ENCODE measurements at places on chromosomes 2 and 18. TPM values are rescaled to one million over a fixed set of nuclear protein-coding genes. Genes with fewer than 3 reads are reported as not detected.

The APCDD1 gene
- total RNA-seq, result 0.09 TPM

- peak; percentile 73 for DNase-seq
These were observed 127.6 kb upstream of the ITGA6 start for GRCh38 chr2:172299741-172300140.

GRCh38 chr18:56721031-56721430 is 69.9 kb downstream of the WDR7 start:
- DNase-seq, result no peak

GRCh38 chr2:20391951-20392699 is 41.5 kb upstream of the PUM2 start:
- no peak for DNase-seq

- DNase-seq, result no peak
These were observed 109.8 kb downstream of the AOX1 start for GRCh38 chr2:200695601-200696000.

- DNase-seq, result no peak
These were observed 116.0 kb upstream of the TMEM18 start for GRCh38 chr2:793236-793635.

- no peak for DNase-seq
These were observed 586.4 kb upstream of the REG3G start for GRCh38 chr2:78439122-78439521.

GRCh38 chr2:235170536-235171521 is 219.0 kb downstream of the SH3BP4 start:
- peak; percentile 65 for DNase-seq

The CHRND gene
- not detected for total RNA-seq

The NCKAP5 gene
- 1.7 TPM for total RNA-seq

DNA sequence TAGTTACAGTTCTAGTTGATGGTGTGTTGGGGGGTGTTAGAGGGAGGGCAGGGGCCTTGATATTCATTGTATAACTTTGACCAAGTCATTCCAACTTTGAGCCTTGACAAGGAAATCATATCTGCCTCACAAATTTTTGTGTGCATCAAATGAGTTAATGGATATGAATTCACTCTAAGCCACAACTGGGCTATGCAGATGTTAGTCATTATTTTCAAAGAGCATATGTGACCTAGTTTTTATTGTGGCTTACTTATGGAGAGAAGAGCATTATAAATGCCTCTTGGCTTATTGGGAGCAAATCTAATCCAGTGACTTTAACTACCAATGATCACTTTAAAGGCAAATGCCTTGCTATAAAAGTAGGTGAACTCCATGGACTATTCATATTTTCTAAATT is 250.2 kb downstream of the LPIN1 start:
- DNase-seq, result peak; percentile 22

- no peak for DNase-seq
These were observed 32.3 kb downstream of the KLF7 start for GRCh38 chr2:207133458-207133819.

GRCh38 chr2:114049826-114050225 is 159.9 kb downstream of the ACTR3 start:
- no peak for DNase-seq

The CARF gene
- total RNA-seq, result 14.2 TPM

DNA sequence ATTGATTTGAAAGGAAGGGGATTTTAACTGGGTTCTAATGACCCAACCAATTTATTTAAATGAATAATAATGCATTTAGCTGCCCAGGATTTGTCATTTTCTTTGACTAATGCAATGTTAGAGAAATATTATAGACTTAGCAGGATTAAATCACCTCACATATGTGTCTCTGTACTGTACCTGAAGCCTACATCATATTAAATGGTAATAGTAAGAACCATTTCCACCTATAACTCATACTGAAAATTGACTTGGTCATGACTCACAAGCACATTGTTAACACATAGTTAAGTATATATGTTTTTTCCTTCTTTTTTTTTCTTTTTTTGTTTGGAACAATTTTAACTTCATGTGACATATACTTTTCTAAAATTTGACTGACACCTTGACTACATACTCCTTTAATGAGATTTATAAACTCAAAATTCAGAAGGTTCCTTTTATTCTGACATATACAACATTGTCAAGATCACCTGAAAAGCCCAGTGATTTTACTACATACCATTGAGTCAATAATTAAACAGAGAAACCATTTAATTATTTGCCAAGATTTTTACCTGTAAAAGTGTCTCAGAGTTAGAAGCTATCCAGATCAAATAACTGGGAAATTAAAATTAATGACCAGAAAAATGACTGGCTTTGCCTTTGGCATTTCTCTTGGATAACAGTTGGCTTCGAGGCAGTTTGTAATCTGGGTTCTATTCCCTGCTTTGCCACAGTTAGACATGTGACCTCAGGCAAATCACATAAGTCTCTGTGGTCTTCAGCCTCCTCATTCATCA is 58.8 kb upstream of the CDC42EP3 start:
- DNase-seq, result no peak

DNA sequence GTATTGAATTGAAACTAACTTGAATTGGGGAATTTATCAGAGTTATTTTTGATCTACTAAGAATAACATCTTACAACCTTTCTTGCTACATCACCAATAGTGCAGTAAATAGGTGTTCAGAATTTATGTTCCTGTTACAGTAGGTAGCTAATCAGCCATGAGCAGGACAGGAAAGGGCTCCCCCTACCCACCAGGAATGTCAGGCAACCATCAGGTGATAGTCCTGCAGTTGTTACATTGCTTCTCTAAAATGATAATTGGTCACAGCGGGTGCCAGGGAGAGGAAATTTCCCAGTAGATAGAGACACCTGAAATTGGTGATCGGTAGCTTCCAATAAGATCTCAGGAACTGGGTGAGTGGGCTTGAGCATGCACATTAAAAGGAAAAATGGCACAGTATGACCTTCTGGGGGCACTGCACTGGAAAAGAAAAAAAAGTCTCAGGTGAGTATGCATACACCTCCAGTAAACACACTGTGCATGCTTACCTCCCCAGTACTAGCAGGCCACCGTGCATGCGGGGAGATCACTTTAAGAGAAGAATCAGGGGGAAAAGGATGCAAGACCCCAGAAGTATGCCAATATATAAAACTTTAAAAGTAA is 1092.0 kb upstream of the LRRTM1 start:
- DNase-seq, result no peak

GRCh38 chr2:229857634-229858033 is 64.2 kb downstream of the TRIP12 start:
- no peak for DNase-seq

GRCh38 chr2:70083344-70084156 is 3.7 kb upstream of the PCBP1 start:
- DNase-seq, result no peak

The ATP8B1 gene
- total RNA-seq, result 11.2 TPM

The CCDC141 gene
- total RNA-seq, result 2.7 TPM

GRCh38 chr2:232162187-232162586 is 200.7 kb downstream of the DIS3L2 start:
- peak; percentile 12 for DNase-seq

The SCN1A gene
- 0.09 TPM for total RNA-seq

The PLGLB2 gene
- total RNA-seq, result not detected
